ENCODE measurements at places on chromosomes 1 and 21.

DNA sequence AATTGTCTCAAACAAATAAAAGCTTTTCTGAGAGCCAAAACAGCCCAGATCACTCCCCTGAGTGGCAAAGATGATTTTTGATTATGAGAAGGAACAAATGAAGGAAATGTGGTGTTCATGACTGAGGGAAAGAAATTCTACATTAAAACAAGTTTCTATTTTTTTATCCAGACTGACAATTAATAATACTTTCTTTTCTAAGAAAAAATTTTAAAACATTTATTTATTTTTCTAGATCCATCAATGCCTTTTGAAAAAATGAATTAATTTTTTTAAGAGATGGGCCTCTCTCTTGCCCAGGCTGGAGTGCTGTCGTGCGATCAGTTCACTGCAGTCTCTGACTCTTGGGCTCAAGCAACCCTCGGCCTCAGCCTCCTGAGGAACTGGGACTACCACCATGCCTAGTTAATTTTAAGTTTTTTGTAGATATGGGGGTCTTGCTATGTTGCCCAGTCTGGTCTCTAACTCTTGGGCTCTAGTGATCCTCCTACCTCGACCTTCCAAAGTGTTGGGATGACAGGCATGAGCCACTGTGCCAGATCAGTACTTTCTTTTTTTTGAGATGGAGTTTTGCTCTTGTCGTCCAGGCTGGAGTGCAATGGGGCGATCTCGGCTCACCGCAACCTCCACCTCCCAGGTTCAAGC is 11.2 kb upstream of the TXNIP start:
- no peak for DNase-seq

GRCh38 chr1:68112835-68113243 is 62.4 kb upstream of the DIRAS3 start:
- DNase-seq: peak; percentile 82

GRCh38 chr1:207412845-207413244 is 41.3 kb upstream of the CR2 start:
- no peak for DNase-seq

GRCh38 chr1:26218906-26219494 is 15.0 kb upstream of the CEP85 start:
- no peak for DNase-seq

GRCh38 chr1:206582971-206583706 is 29.1 kb downstream of the EIF2D start:
- no peak for DNase-seq

DNA sequence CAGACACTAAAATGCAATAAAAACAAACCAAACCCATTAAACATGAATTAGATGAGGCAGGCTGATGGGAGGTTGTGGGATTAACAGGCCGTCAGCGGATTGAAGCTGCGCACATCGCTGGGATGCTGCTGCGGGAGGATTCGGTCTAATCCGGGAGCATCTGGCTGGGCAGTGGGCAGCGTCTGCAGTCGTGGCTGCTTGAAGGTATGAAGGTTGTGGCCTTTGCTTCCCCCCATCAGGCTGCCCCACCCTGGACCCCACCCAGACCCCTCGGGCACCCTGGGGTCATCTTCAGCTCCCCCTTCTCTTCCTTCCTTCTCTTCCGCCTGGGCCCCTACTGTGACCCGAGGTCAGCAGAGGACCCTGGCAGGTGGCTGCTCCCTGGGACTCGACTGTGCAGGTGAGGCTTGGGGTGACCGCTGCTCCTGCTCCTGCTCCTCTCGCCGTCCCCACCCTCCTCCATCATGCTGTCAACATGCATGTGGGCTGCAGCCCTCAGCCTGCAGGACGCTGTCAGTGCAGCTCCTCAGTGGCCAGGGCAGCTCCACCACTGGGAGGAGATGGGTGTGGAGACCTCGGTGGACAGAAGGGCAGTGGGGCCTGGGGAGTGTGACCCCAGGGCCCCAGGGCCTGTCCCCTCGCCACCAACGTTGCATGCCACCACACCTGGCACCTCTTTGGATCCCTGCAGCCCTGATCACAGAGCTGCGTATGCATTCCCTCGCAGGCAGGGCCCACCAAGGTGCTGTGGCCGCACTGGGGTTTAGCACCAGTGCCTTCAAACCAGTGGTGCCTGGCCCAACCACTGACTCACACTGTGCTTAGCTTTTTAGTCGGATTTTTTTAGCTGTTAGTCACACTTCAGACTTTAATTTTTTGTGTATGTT is 112.2 kb upstream of the COL6A1 start:
- DNase-seq: no peak

GRCh38 chr21:44817914-44818639 is at the start of gene SUMO3:
SUMO3 (minus strand) TSS chr21:44818062; CDS start chr21:44817968, 94 bp downstream.
- peak; percentile 78 for DNase-seq

- no peak for DNase-seq
Measured at GRCh38 chr1:232891656-232892317, 58.6 kb upstream of the NTPCR start.

GRCh38 chr1:110607536-110608230 is 1.5 kb upstream of the KCNA2 start:
- DNase-seq: no peak

DNA sequence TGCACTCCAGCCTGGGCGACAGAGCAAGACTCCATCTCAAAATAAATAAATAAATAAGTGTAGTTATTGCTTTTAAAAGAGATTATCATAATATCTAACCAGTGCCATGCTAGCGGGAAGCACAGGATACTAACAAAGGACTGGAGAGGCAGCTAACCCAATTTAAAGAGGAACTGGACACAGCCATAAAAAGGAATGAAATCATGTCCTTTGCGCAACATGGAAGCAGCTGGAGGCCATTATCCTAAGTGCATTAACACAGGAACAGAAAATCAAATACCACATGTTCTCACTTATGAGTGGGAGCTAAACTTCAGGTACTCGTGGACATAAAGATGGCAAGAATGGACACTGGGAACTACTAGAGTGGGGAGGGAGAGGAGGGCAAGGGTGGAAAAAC is 54.9 kb downstream of the TM2D1 start:
- no peak for DNase-seq

DNA sequence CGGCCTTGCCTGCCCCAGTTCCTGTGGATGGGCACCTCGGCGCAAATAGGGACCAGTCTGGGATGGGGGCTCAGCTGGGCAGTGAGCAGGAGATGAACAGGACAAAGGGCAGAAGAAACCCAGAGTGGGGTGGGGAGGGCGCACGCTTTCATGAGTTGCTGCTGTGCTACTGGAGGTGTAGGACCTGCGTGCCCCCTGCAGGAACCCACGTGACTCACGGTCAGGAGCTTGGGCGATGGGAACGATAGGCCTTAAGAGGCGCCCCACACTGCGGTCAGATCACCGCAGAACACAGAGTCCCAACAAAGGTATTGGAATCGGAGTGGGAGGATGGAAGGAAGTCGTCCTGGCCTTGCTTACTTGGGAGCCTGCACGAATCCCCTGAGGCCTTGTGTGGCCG is 17.2 kb downstream of the PRDM15 start:
- no peak for DNase-seq

GRCh38 chr1:41806472-41807155 is 112.1 kb downstream of the HIVEP3 start:
- DNase-seq: no peak

DNA sequence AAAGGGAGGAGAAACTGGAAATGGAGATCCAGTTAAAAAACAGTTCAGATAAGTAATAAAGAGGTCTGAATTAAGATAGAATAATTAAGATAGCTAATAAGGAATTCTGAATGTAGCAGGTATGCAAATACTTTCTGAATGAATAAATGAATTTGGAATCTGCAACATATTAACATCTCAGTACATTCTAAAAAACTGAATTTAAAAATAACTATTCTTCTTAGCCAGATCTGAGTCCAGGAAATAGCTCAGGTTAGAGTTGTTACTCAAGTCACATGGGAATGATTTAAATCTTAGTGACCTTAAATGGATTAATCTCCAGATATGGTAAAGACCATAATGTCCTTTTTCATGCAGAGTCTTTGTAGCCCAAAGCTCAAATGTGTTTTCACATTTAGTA is 51.2 kb downstream of the EYA3 start:
- DNase-seq: no peak

- no peak for DNase-seq
Measured at GRCh38 chr1:213982672-213983492, 4.9 kb upstream of the PROX1 start.

DNA sequence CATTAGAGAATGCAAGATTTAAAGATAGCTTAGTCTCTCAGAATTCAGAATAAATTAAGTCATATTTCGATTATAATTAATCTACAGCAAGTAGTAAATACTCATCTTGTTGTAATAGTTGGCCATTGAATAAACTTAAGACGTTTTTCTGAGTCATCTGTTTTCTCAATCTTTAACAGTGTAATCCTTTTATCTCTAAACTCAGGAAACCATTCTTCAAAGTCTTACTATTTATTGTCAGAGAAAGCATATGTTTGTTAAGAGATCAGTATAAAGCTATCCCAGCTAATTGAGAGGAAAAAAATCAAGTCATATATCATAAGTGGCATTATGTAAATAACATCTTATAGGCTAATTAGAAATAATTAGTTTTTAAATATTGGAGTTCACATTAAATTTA is 201.2 kb upstream of the ADAMTS5 start:
- DNase-seq: no peak

DNA sequence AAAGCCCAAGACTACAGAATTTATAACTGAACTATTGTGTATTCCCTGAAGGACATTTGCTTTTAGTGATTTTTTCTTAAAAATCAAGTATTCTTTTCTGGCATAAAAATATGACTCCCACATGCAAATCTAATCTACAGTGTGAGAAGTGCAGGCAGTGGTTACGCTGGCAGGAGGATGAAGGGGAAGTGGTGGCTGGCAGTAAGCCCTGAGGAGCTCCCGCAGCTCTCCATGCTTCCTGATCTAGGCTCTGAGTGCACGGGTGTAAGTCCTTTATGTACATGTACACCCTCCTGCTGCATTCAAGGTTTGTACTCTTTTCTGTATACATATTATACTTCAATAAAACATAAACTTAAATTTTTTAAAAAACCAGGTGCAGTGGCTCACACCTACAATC is 67.5 kb upstream of the PRDX6 start:
- peak; percentile 66 for DNase-seq

DNA sequence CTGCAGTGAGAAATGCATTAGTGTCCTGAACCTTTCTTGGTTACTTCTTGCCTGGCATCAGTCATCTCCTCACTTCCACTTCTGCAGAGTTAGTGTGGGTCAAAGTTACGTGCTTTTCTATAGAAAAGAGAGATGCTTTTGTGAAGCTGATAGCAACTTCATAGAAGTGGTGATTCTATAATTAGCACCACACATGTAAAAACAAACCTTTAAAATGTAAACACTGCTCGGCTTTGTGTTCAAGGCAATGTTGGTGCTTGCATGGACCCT is 57.3 kb downstream of the MRPS6 start:
- no peak for DNase-seq

DNA sequence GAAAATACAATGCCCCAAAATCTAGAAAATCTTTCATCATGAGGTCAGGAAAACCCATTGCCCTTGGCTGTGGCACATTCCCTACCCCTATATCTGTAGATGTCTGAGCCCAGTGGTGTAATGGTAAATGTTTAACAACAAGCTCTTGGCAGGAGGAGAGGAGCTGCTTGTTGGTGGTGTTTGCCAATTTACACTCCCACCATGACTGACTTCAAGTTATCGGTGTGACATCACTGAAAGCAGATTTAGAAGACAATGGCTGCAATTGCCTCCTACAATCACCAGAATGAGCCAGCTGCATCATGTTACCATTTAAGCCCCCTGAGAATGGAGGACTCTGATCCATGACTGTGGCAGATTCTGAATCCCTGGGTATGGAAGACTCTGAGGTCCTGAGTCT is 70.9 kb downstream of the SDC3 start:
- no peak for DNase-seq

All from Ammon's horn (tissue), 1 donor.